CD4-positive, alpha-beta T cell treated with Interferon gamma for 1 hour (primary cell): ENCODE measurements at places on chromosomes 3 and 15.

- DNase-seq, result no peak
Measured at GRCh38 chr3:57393977-57394376, 101.5 kb upstream of the ASB14 start.

- DNase-seq, result no peak
Measured at GRCh38 chr15:96273317-96274086, 57.0 kb upstream of the NR2F2 start.

DNA sequence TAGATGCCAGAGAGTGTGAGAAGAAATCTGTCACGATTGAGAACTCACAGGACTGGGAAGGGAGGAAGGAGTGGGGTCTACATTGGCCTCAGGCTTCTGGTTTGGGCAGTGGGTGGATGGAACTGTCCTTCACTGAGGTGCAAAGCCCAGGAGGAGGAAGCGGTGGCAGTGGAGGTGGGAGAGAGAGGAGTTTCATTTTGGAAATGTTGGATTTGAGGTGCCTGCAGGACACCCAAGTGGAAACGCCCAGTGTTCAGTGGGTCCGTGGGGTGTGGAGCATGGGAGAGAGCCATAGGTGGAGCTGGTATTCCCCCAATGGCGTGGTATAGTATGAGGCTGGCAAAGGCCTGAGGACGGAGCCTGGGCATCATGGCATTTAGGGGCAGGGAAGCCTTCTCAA, 9.3 kb upstream of the EPHB3 start:
- DNase-seq, result no peak

DNA sequence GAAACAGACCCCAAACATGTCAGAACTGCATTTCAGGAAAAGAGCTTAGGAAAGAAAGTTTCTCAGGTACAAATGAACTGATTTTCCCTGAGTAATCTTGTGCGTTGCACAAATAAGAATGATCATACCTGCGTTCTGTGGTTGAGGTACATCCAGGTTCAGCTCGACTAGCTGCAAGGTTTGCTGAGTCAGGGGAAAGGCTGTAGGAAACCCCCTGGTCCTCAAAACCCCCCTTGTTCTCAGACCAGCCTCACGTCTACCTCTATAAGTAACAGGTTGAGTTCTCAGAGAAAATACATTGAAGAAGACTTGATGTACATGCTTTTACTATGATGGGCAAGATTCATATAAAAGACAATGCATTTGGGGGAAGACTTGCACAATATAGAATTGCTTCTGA, 137.7 kb upstream of the ICE2 start:
- DNase-seq, result no peak

DNA sequence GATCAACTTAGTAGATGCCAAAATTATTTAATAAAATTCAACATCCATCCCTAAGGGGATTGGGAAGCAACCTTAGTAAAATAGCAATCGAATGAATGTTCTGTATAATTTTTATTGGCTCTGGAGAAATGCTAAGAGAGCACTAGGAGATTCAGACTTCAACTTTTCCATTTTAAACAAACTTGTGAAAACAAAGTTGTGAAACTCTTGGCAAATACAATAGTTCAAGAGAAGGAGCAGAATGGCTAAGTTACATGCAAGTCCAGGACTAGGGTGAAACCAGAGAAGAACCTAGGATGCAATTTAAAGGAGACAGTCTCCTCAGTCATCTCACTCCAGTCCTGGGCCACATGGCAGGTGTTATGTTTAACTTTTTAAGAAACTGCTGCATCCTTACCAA, 16.7 kb upstream of the ZNF280D start:
- DNase-seq, result no peak
